ENCODE measurements at places on chromosomes 2 and 18.

- DNase-seq: no peak
These were observed 867.1 kb upstream of the ZEB2 start for GRCh38 chr2:145386973-145387372.

GRCh38 chr2:175036582-175037018 is 31.4 kb upstream of the CHN1 start:
- no peak for DNase-seq

DNA sequence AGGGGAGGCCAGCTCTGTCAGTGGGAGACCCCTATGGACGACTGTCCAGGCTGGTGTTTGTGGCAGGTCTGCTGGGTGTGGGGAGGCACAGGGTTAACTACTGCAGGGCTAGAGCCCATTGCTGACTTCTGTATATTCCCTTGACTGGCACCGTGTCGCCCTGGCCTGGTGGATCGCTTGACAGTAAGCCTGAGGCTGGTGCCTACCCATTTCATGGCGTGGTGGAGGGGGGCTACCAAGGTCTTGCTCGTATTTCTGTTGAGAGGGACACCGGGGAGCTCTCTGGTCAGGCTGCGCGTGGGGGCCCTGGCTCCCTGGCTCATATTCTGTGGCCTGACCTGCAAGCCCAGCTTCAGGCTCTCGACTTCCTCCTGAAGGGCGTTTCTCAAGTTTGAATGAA is 119.7 kb downstream of the ACOXL start:
- no peak for DNase-seq

- no peak for DNase-seq
These were observed 18.3 kb downstream of the DNPEP start for GRCh38 chr2:219369447-219369861.

DNA sequence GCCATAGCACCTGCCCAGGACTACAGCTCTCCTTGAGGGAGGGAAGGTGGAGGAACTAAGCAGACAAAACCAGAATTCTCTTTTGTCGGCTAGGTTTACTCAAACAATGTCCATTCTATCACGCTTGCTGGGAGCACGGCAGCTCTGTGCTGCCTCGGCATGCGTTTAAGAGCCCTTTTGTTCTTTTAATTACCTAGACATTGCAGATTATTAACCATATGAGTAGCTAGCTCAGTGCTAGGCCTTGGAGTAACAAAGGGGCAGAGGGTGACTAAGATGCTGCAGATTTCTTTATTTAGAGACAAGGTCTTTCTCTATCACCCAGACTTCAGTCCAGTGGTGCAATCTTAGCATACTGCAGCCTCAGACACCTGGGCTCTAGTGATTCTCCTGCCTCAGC is 11.1 kb downstream of the MSGN1 start:
- no peak for DNase-seq

DNA sequence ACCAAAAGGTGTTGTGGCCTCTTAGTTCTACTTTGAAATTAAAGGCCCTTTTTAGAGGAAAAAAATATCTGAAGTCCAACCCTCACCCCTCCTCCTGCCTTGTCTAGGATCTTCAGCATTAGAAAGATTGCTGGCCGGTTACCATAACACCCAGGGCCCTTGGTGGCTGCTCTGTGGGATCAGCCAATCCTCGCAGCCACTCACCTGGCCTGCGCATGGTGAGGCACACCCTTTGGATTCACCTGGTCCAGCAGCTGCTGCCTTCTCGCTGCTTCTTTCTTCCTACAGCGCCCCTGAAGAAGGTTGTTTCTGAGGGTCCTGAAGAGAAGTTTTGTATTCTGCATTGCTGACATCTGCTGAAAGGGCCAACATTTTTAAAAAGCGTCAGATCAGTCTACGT is 25.2 kb downstream of the DYTN start:
- no peak for DNase-seq

DNA sequence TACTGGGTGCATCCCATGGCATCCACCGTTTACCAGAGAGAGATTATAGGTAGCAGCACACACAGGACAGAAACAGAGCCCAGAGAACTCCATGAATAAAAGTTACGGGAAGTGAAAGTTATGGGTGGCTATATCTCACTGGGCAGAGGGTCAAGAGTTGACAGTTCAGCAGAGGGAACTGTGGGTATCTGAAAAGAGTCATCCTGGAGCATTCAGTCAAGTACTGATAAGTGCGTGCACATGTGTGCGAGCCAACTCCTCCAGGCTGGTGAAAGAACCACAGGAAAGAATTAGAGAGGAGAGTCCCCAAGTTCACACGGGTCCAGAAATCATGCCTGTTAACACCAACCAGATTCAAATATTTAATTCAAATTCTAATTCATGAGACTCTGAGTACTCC is 1588.2 kb downstream of the LRP1B start:
- no peak for DNase-seq

DNA sequence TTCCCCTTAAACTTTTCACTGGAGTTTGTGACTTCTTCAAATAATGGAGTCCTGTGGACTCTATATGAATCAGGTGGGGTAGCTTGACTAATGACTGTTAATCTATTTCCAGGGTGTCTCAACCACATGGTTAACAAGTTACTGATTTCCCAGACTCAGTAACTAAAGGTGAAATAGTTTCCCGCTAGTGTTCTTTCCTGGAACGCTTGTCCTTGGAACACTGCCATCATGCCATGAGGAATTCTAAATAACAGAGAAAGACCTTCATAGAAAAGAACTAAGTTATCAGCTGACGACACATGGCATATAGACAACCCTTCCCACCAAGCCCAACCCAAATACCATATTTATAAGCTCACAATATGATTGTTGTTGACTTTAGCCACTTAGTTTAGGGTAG is 1027.9 kb upstream of the FAM98A start:
- DNase-seq: no peak

- peak; percentile 43 for DNase-seq
These were observed 27.4 kb upstream of the NMUR1 start for GRCh38 chr2:231557571-231558217.

GRCh38 chr18:35582899-35583558 is 1.5 kb downstream of the GALNT1 start:
- no peak for DNase-seq

DNA sequence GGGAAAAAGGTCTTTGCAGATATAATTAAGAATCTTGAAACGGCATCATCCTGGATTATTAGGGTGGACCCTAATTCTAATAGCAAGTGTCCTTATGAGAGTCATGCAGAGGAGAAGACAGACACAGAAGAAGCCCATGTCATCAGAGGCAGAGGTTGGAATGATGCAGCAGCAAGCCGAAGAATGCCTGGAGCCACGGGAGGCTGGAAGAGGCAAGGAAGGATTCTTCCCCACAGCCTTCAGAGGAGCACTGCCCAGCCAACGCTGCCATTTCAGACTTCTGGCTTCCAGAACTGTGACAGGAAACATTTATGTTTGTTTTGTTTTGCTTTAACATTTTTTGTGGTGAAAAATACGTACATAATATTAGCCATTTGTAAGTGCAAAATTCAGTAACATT is 72.3 kb downstream of the MCFD2 start:
- no peak for DNase-seq

DNA sequence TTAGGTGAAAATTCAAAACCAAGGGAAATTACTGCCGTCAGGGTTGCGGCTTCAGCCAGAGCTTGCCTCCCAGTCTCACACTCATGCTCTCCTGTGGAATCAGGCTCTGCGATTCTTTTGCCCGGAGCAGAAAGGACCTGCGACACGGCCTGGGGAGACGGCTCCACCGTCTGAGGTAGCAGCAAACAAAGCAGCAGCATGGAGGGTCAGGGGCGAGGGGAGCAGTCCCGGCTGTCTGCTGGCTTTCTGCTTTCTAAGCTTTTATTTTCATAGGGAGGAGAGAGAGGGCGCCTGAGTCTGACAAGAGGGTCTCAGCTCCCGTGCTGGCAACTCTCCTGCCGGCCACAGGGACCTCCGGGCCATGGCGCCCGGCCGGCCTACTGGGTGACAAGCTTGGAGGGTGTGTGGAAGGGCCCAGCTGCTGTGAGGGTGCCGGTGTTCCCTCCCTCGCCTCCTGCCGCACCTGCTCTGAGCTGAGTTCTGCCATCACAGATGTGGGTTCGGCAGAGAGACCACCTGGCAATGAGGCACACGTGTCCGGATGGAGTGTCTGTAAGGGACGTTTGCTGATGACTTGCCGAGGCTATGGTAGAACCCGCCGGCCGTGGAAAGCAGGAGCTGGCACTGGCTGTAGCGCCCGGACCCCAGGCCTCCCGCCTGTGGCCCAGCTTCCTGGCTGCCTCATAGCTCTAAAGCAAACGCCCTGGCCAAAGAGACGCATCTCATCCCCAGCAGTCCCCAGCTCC is 66.2 kb upstream of the CTDP1 start:
- no peak for DNase-seq

DNA sequence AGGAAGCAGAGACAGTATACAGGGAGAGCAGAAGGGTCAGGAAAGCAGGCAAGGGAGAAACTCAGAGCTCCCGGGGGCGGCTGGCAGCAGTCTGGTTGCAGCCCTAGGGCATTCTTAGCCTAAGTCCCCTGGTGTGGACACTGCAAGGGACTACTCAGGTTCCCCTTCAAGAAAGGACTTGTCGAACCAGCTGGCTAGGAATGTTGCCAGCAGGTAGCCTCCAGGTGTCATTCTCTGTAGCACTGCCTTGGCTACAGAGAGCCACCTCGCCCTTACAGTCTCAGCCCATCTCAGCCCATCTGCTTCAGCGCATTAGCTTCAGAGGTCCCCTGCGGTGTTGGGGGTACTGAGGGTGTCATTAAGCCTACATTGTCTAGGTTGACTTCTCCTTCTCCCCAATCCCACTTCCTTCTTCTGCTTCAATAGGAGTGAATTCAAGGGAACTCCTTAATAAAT is 11.3 kb upstream of the TMSB10 start:
- DNase-seq: no peak

- peak; percentile 82 for DNase-seq
These were observed 2.8 kb downstream of the CNDP2 start for GRCh38 chr18:74498712-74499627.

- DNase-seq: no peak
These were observed 65.5 kb upstream of the SKOR2 start for GRCh38 chr18:47316924-47317323.

DNA sequence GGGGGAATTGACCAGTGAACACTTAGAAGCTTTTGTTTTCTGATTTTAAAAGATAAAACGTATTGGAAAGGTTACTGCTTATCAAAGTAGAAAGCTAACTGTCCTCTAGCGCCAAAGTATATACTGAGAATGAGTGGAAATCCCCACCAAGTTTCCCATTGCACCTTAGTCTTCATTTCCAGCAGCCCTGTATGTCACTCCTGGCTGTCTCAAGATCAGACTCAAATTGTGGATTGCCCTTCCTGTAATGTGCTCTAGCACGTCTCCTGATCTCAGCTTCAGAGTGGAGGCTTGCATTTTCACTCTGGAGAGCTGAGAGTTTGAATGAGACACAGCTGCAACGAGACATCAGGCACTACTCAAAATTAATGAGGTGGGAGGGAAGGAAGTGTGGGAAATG is 26.6 kb downstream of the MFF start:
- no peak for DNase-seq

- DNase-seq: no peak
These were observed 437.7 kb downstream of the NRXN1 start for GRCh38 chr2:50594233-50594632.

- no peak for DNase-seq
These were observed 18.5 kb upstream of the SERPINB12 start for GRCh38 chr18:63523660-63524059.

DNA sequence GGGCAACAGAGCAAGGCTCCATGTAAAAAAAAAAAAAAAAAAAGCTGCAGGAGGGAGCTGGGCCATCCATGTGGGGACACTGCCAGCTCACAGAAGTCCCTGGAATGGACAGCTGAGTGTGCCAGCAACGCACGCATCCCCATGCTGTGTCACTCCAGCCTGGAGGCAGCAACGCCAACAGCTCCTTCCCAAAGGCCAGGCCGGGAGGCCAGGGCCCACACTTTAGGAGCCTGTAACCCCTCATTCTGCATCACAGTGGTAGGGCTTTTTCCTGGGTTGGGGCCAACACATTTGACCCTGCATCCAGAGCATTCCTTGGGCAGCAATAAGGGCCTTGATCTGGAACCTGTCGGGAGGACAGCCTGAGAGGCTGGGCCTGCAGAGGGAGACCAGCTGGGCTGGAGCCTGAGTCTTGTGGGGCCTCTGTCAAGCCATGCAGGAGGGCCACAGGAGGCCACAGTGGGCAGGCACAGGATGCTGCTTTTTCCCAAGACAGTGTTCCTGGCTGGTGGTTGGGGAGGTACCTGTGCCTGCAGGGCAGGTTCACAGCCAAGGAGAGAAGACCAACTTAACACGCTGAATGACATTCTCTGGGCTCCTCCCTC is 16.8 kb upstream of the KCNK3 start:
- DNase-seq: no peak

GRCh38 chr2:179726461-179727180 is 134.8 kb downstream of the ZNF385B start:
- DNase-seq: no peak

DNA sequence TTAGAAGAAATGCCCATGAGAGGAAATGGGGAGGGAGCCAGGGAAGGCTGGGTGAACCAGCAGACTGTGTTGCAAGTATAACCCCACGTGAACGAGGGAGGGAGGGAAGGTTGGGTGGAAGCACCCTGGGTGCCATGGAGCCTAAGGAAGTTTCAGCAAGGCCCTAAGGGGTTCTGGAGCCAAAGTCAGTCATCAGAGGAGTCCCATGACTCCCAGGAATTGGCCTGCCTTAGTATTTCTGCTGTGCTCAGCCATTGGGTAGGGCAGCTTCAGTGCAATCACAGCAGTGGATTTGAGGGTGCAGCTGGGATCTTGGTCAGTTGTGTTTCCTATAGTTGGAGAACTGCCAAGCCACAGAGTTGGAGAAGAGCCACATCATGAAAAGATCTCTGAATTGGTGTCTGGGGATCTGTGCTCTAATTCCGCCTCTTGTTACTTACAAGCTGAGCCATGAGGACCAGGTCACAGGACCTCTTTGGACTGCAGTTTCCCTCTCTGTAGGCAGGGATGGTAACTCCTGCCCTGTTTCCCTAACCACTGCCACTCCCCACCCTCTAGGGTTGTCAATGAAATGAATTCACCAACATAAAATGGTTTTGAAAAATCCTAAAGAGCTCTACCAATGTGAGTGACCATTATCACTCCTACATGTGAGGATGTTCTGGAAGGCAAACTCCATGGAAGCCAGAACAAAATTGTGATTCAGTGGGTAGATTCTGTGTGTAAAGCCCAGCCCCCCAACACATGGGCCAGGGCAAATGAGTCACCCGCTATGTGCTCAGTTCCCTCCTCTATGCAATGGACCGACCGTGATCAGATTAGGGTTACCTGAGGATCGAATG is 108.9 kb downstream of the CLIP4 start:
- DNase-seq: no peak

- no peak for DNase-seq
These were observed 265.1 kb downstream of the HAUS1 start for GRCh38 chr18:46369323-46369722.

Measured in activated naive CD8-positive, alpha-beta T cell treated with anti-CD3 and anti-CD28 coated beads, Interleukin-2, amount 50 U/mL, for 24 hours (primary cell).